Inflammatory macrophage (primary cell): ENCODE measurements at places on chromosomes 5 and 9.

DNA sequence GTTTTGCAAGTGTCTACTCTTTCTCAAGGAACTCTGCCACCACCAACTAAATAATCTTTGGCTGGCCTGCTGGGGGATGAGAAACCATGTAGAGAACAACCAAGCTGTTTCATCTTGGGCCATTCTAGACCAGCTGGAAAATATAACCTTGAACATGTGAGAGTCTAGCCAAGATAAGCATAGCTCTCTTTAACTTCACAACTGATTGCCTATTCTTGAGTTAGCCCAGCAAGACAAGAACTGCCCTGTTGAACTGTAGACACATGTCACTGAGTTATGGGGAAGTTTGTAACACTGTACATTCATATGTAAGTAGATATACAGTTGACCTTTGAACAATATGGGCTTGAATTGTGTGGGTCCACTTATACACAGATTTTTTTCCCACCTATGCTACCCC is 44.4 kb downstream of the NUP155 start:
- no peak for DNase-seq

- DNase-seq = no peak
These were observed 10.9 kb downstream of the GNE start for GRCh38 chr9:36247356-36247755.

GRCh38 chr5:35248843-35249780 is 18.8 kb upstream of the PRLR start:
- DNase-seq = no peak

DNA sequence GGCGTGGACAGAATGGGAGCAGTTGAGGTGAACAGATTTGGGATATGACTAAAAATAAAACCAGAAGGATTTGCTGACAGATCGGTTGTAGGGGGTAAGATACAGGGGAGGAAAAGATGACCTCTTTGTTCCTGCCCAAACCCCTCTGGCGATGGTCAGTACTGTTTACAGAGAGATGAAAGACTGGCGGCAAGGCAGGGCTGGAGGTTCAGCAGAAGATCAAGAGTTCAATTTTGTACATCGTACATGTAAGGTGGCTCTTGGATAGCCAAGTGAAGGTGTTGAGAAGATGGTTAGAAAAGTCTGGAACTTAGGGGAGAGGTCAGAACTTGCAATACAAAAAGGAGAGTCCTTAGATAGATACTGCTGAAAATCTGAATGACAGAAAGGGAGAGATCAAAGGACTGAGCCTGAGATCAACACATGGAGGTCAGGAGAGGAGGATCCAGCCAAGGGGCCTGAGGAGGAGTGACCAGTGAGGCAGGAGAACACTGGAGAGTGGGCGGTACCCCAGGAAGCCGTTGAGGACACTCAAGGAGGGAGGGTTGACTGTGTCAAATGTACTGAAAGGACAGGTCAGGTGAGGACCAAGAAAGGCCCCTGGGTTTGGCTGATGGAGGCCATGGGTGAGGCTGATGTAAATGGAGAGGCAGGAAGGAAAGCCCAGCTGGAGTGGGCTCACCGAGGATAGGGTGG is 7.1 kb downstream of the IL4 start:
- no peak for DNase-seq

- DNase-seq = no peak
These were observed 58.4 kb upstream of the PITX1 start for GRCh38 chr5:135092476-135092875.

DNA sequence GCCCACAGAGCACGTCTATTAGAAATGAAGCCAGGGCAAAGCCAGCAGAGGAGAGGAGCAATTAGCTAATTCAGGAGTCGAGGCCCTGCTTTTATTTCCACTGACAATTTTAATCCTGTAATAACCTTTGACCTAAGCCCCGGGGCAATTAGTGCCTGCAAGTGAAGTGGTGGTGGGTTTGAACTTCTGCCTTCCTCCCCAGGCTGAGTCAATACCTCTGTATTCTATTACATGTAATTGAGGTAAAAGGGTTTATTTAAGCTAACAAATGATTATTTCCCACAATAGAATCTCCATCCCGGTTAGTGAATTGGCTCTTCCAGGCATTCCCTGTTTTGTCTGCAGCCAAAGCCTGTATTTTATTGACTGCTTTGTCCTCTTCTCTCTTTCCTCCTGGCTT is 49.9 kb downstream of the FGF18 start:
- no peak for DNase-seq
